ENCODE measurements at places on chromosomes 1 and 21.

DNA sequence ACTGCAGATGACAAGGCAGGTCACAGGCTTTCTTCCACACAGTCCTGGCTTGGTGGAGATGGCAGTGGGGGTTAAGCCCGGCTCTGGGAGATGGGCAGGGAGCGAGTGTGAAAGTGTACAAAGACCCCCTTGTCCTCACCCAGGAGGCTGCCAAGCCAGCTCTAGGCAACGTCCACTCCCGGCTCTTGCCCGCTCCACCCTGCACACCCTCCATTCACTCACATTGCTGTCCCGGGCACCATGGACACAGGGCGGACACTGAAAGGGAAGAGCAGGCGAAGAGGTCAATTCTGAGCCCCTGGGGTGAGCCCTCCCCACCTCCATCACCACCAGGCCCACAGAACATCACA lies 8.9 kb downstream of the COL16A1 start:
- no peak for DNase-seq

DNA sequence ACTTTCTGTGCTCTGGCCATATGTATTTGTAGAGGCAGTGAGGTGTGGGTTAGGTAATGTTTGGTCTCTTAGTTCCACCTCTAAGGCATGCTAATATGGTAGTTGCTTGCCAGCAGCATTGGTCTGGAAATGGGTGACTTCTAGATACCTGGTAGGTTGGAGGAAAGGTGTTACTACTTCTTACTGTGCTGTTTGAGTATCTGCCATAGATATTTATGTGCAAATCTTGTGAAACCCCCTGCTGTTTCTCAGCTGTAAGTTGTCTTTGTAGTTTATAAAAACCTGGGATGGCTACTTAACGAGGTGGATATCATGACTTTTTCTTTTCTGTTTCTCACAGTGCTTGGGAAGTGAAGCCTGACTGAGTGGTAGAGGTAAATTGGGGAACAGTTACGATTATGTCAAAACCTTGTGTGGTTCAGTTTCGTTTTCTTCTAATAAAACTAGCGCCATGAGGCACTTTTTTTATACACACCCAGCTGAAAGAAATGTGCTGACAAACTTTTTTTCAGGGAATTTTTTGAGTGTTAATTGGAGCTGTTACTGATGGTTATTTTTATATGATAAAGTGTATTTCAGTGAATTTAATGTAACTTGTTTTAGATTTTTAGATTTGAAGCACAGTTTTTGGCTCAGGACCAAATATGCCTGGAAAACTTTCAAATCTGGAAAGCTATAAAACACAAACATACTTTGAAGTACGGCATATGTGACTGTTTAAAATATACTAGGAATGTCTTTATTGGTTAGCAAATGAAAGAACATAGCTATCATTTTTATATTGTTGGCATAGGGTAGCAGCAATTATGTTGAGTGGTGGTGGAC lies 42.1 kb downstream of the CAMSAP2 start:
- no peak for DNase-seq

DNA sequence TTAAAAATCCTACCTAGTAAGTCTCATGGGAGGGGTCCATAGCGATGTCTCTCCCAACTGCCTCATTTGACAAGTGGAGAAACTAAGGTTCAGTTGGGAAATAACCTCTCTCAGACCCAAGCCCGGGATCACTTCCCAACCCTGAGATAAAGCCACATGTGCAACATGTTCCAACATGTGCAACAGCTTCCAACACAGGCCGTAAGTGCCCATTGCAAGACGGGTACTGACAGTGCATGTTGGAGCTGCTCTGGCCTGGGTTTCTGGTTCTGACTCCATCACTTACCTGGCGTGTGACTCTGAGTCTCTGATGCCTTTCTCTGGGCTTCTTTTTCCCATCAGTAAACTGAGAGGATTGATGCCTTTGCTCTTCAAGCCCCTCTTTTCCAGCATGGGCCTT lies 38.0 kb upstream of the FOXO6 start:
- no peak for DNase-seq

DNA sequence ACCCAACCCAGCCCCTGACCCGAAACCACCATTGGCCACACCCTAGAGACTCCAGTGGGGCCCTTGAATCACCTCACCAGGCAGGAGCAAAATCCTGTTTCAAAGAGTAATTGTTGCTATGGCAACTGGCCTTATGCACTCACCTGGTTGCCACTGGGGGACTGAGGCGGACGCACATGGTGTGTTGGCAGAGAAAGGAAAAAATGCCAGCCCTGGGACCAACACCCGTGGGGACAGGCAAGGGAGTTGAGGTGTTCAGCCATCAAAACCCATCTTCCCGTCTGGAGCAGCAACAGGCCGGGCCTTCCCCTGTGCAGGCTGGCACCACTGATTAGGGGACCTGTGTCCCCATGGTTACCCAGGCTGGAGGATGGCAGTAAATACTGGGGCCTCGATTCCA lies 395.8 kb upstream of the VAMP3 start:
- no peak for DNase-seq

DNA sequence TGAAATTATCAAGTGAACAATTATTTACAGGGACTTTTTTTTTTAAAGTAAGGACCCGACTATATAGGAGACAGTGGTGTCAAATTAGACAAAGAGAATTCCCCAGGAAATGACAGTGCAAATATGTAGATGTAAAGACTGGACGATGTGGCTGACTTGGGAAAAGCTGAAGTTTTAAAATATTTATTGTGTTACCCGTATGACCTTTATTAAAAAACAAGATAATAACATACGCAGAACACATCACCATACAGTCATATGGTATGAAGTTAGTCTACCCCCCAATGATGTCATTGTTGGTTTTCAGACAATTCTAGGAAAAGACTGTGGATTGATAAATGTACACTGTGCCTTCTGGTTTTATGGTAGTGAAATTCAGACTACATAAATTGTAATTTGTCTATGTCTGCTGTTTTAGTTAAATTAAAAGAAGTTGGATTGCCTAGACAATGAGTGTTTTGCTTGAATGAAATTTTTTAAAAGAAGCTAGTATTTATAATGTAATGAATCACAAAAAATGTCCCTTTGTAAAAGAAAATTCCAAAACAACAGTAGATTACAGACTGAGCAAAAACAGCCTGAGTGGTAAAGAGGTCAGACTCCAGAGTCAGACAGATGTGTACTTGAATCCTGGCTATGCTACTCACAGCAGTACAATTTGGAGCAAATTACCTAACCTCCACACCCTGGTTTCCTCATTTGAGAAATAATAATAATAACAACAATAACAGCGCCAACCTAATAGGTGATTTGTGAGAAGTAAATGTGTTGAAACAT lies 15.5 kb upstream of the PDC start:
- no peak for DNase-seq

GRCh38 chr1:8134546-8135235 lies 108.6 kb upstream of the ERRFI1 start:
- no peak for DNase-seq

DNA sequence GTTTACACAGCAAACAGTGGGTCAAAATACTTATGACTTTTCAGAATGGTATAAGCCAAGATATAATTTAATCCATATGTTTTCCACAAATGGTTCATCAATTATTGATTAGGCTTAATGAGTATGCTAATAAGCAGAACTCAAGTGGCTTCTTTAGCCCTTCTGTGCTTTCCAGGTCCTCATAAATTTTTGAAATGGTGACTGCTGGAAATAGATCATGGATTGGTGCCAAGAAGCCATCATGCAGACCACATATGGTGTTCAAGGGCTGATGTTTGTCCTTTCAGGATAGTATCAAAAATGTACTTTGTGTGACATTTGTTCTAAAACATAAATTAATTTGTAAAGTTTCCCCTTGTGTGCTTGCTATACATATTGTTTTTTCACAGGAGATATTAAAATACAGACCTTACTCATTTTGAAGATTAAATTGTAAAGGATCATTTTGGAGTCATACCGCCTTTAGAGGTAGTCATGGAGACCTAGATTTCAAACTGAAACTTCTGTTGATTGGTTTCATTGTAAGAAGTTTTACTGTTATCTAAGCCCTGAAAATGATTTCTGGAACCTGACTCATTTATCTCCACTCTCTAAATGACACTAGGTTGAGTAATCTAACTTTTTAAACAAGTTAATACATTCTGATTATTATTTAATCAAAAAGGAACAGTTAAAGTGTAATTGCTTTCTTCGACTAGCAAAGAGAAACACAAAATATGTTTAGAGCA lies 507.9 kb downstream of the PLA2G4A start:
- DNase-seq, result no peak

- no peak for DNase-seq
Observed at GRCh38 chr1:161191971-161192370, 6.9 kb downstream of the ADAMTS4 start.

- no peak for DNase-seq
Observed at GRCh38 chr1:18908911-18909771, 6.8 kb upstream of the ALDH4A1 start.

DNA sequence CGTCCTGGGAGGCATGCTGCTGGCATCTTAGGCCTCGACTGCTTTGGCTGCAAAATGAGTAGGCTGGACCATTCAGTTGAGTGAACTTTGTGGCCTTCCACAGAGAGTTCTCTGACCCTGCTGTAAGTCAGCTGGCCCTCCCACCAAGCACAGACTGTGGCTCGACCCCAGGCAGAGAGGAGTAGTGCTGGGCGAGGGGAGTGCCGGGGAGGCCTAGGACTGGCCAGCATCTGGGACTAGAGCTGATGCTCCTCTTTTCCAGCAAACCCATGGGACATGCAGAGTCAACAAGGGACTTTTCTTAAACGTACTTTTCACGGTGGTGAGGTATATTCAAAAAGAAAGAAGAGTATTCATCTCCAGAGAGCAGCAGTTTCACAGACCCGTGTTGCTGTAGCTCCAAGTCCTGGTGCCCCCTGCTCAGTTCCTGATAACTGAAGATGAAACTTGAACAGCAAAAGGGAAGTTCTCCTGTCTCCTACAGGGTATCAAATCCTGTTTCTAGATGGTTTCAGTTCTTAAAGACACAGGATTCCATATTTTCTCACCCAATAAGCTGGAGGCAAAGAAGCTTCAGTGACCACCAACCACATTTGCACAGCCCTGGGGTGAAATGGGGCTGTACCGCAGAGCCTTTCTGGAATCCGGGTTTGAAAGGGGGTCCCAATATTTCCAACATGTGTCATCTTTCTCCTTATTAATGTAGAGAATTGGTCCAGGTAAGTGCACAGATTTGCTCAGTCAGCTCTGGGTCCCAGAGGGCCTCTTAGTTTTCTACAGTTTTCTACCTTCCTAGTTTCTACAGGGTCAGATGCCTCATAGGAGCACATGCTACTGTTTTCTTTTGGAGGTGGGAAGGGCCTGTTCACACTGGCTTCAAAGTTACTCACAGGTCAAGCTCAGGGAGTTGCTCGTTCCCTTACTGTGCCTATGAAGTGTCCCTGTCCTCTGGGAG lies 20.9 kb downstream of the BATF3 start:
- no peak for DNase-seq

DNA sequence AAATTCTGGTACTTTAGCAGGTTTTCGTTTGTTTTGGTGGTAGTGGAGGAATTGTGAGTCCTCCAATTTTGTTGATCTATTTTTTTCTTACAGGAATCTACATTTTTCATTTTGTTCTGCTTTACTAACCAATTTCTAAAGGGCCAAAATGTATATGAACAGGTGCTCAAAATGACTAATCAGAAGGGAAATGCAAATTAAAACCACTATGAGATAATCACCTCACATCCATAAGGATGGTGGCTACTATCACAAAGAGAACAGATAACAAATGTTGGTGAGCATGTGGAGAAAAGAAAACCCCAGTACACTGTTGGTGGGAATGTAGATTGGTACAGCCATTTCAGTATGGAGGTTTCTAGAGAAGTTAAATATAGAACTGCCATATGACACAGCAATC lies 134.2 kb downstream of the LMO4 start:
- no peak for DNase-seq

DNA sequence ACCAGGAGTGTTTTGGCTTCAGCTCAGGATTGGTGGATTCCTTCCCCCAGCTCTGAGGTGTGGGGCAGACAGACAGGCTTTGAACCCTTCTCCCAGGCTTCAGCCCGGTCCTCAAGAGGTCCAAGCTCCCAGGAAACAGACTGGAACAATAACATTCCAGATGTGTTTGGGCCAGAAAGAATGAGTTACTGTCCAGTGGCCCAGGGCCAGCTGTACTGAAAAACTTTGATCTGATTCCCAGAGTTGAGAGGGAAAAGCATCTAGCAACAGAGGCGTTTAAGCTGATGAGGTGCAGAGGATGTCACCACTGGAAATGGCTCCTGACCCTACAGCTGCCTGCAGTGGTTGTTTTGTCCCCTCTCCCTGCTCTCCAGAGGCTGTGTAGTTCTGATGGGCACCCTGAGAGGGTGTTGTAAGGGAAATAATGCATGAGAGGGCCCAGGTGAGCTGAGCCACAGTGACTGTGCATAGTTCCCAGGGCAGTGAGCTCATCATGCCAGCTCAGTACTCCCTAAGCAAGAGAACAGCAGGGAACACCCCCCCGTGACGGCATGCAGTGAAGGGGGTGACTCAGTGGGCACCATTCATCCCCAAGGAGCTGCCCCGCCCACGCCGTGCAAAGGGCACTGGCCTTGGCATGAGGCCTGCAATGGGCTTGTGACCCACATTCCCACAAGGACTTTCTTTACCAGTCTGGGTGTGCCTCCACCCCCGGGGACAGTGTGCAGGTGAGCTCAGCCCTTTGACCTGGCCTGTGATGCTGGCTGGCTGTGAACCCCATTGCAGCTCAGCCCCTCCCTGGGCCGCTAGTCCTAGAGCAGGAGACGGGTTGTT lies 13.8 kb upstream of the SFN start:
- no peak for DNase-seq

DNA sequence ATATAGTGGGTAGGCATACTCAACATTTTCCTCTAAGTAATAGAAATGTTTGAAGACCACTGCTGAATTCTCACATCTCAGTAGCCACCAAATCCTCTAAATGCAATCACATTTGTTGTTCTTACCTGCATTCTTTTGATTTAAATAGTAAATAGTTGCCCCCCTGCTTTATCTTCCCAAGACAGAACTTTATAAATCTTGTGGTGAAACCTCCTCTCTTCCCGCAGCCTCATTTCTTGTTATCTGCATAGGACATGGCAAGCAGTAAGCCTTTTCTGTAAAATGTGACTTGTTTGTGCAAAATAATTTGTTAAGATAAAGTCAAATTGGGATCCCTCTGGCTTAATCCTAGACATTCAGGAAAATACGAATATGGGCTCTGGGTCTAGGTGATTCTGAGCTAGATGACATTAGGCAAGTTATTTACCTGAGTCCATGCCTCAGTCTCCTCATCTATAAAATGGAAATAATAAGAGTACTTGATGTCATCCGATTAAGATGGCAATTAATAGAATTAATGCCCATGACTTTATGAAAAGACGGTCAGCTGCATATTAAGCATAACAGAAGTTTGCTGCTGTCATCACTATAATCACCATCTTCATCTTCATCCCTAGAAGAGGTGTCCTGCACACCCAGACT lies 77.7 kb downstream of the LRRC8C start:
- no peak for DNase-seq

GRCh38 chr1:4621646-4622045 lies 32.8 kb upstream of the AJAP1 start:
- no peak for DNase-seq

All from activated CD8-positive, alpha-beta T cell treated with anti-CD3 and anti-CD28 coated beads, Interleukin-2, amount 10 ng/mL, durations not matched to agents 7 days and 5 days (primary cell).